ENCODE measurements at places on chromosomes 13 and 19. TPM values are rescaled to one million over a fixed set of nuclear protein-coding genes. Genes with fewer than 3 reads are reported as not detected.

Gene ZNF728
- under 0.01 TPM for total RNA-seq

Gene CDC42EP5
- 17.7 TPM for total RNA-seq

Gene NCR1
- not detected for total RNA-seq

Gene TEX26
- not detected for total RNA-seq

Gene FBXO17
- 16.2 TPM for total RNA-seq

Gene MAP4K1
- not detected for total RNA-seq

Gene NDUFA7
- 24.3 TPM for total RNA-seq

Gene GPC6
- 0.34 TPM for total RNA-seq

Gene C19orf73
- 1.7 TPM for total RNA-seq

Gene SLC10A2
- total RNA-seq, result not detected

Gene GRIK5
- total RNA-seq, result 0.34 TPM
